Astrocyte (in vitro differentiated cells and primary cell): ENCODE measurements at places on chromosomes 7 and 10. TPM values are rescaled to one million over a fixed set of nuclear protein-coding genes. Genes with fewer than 3 reads are reported as not detected.

- DNase-seq: peak; percentile 15
Measured at GRCh38 chr7:18356191-18356645, 139.3 kb upstream of the HDAC9 start.

DNA sequence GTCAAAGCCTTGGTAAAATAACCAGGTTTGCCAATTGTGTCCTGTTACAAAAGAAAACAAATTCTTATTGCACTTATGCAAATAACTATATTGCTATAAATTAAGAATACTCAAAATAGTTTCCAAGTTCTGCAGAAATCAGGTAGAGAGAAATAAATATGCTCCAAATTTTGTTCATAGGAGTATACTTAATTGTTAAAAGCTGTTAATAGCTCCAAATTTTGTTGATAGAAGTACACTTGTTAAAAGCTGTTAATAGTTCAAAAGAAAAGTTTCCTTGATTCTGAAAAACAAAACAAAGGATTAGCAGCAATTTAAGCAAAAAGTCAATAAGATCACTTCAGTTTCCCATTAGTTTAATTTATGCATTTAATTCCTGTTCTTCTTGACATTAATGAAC lies 46.4 kb upstream of the ZNF138 start:
- no peak for DNase-seq

DNA sequence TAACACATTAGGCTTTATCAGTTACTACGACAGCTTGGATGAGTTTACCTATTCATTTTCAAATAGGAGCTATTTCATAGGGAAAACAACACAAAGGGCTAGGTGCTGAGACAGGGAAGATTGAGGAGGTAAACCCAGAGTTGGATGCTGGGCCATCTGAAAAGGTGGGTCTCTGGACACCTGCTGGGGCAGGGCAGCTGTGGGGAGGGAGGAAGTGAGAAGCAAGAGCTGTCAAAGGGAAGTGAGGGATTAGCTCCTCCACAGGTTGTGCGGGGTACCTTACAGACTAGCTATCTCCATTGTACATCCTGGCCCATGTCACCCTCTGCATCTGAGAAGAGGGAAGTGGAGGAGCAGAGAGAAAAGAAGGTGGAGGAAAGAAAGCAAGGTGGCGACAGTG lies 48.9 kb downstream of the BLNK start:
- DNase-seq: no peak

- no peak for DNase-seq
Measured at GRCh38 chr7:50304129-50304910, at the start of gene IKZF1. IKZF1 (plus strand) TSS chr7:50304716; CDS start chr7:50319062, 14,346 bp downstream.

DNA sequence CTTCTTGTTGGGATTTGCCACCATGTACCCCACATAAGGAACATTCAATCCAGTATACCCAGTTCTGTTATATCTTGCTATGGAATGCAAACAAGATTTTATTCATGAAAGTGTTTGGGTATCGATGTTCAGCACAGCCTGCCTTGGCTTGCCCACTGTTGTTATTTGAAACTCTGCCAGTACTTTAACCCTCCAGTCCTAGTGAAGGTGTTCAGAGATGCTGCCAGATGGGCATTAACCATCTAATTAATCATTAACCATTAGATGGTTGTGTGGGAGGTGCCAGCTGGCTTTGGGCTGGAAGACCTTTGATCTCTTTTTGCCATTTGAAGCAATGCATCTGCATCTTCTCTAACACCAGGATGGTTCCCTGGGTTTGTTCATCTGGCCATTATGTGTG lies 363.0 kb downstream of the SH2D4B start:
- no peak for DNase-seq

GRCh38 chr7:141411133-141411532 lies 140.1 kb upstream of the AGK start:
- DNase-seq: no peak

WEE2 gene
- total RNA-seq: not detected in 2 replicates

DNA sequence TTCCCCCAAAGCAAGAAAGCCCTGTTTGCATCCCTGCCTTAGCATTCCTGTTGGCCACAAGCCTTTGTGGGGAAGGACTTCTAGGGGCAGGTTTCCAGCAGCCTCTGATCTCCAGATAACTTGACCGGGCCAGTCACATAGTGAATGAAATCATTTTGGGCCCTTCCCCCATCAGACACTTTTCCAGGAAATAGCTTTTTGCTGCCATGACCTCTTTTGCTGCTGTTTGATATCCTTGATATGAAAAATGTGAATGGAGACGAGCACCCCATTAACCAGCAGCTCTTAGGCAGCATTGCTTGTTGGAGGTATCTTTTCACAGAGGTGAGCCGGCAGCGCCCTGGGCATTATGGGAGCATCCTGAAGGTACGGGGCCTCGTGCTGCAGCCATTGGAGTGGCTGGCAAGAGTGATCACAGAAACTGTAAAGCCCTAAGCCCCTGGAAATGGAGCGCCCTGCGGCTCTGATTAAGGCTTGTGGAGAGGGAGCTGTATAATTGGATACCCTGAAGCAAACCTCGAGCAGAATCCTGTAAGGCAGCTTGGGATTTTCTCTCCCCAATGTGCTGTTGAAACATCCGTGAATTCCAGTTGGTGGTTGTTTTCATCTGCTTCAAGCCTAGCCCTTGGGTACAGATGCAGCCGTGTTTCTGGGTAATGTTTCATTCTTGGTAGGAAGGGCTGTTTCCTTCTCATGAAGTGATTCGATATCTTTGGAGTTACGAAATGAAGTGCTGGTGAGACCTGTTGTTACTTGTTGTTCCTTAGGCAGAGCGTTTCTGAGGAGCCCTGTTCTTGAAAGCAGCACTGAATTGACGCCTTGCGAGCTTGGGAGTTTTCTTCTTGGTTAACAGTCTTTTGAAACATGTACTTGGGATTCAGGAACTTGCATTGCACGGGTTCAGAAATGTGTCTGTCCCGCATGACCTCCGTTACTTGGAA lies 179.0 kb downstream of the PTEN start:
- DNase-seq: peak; percentile 83

DNA sequence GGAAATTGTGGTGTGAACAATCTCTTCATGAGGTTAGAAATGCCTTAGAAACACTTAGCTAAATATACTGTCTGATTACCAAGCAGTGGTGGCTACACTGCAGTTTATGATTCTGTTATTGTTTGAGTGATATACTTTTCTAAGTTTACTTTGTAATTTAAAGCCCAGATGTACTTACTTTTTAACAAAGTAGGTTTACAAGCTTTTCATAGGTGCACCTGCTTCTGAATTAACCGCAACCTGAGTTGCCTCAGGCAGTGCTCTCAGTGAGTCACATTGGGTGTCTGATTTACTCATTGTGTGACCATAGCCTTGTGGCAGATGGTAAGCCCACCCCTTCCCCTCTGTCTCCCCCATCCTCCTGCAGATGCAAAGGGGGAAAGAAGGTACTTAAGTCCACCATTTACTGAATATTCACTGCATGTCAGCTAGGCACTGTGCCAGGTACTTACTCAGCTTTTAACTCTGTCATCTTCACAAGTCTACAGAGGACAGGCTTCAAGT lies 9.0 kb downstream of the MTURN start:
- DNase-seq: peak; percentile 47

CPA1 gene
- total RNA-seq: not detected in 2 replicates

- peak; percentile 17 for DNase-seq
Measured at GRCh38 chr10:25047088-25047487, 30.7 kb downstream of the THNSL1 start.

GRCh38 chr10:97726636-97727178 lies 10.2 kb upstream of the ZFYVE27 start:
- peak; percentile 80 for DNase-seq

CAV1 gene
- 384 and 472 TPM in 2 replicates for total RNA-seq

DNA sequence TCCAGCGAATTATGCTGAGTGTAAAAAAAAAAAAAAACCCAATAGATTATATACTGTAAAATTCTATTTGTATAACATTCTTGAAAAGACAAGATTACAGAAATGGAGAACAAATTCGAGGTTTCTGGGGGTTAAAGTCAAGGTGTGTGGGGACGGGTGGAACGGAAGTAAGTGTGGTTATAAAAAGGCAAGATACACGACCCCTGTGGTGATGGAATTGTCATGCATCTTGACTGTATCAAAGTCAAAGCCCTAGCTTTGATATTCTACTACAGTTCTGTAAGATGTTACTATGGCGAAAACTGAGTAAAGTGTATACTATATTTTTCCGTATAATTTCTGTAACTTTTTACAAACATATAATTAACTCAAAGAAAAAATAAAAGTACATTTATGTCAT lies 718.2 kb upstream of the PCDH15 start:
- DNase-seq: no peak

DNA sequence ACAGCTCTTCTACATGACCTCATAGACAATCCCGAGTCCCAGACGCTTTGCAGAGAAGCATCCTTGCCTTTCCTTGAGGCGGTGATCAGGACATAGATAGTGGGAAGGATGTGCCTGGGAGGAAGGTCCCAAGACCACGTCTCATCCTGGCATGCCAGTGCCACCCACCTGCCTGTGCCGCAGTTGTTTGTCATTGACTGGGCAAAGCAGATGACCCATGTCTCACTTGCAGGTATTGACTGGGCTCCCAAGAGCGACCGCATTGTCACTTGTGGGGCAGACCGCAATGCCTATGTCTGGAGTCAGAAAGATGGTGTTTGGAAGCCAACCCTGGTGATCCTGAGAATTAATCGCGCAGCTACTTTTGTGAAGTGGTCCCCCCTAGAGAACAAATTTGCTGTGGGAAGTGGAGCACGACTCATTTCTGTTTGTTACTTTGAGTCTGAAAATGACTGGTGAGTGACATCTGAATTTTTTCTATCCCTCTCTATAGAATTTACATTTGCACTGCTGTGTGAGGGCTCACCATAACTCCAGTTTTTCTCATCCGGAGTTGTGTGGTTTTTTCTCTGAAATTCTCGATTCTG lies 18.5 kb downstream of the ARPC1A start:
- no peak for DNase-seq

GRCh38 chr7:102836977-102837376 lies 75.8 kb upstream of the LRRC17 start:
- no peak for DNase-seq

GRCh38 chr10:88759366-88760101 lies at the start of gene LIPN:
LIPN (plus strand) TSS chr10:88760020; CDS start chr10:88761406, 1,386 bp downstream.
- DNase-seq: no peak

INA gene
- 26.9 and 39.6 TPM in 2 replicates for total RNA-seq

DNA sequence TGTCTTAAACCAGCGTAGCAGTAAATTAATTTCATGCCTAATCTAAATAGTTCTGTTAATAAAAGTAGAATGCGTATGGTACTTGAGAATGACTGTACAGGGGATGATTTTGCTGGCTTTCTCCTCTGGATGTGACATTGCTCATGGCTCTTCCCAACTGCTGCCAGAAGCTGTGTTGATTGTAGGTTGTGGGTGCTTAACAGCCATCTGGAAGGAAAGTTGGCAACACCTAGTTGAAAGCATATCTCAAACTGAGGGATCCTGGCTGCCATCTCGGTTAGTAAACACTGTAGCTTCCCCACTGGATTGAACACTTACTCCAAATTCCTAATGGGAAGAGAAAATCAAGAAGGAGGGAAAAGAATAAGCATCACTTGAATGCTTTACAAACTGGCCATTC lies 130.9 kb downstream of the NXPH1 start:
- DNase-seq: no peak

CYP2W1 gene
- total RNA-seq: not detected in 2 replicates

GRCh38 chr10:60334991-60335390 lies 54.7 kb downstream of the ANK3 start:
- peak; percentile 71 for DNase-seq

GRCh38 chr7:103765901-103766300 lies 223.6 kb downstream of the RELN start:
- no peak for DNase-seq
